ENCODE measurements at places on chromosomes 7 and 10.

GRCh38 chr7:95330204-95330960 is 6.0 kb upstream of the PON1 start:
- no peak for DNase-seq

DNA sequence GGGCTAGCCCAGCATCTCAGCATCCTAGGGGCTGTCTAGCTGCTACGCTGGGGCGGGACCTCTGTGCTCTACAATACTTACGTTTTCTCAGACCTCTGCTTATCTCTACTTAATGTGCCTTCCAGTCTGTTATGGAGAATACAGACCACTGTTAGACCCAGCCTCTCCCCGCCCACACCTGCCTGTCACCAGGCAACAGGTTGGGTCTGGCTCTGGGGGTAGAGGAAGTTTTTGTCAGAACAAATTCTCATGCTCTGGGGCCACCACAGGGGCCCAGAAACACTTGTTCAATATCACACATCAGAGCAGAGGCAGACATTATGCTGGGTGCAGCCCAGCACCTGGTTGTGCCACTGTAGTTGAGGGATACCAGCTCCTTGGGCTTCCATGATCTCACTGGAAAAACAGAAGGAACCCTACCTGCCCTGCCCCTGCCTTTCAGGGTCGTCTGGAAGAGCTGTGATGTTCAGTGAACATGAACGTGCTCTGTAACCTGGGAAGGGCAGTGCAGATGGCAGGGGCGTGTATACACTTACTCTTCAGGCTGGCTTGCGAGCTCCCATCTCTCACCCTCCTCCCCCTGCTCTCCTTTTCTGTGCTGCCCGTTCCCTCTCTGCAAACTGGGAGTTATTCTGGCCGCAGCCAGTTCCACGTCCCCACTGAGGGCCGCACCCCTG is 135.2 kb upstream of the PODXL start:
- DNase-seq: no peak

DNA sequence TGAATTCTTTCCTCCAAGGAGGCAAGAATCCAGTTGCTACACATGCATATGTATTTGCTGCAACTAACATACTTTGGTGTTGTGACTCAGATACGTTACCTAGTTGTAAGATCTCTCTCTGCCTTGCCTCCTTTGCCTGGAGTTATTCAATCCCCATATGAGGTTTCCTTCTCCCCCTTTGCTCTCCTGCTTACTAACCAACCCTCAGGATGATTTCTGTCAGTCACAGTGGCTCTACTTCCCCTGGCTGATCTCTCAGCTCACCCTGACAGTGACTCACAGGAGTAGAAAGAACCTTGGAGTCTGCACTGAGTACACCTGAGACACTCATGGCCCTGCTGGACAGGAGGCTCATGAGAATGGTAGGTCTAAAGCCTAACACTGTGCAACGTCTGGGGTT is 92.0 kb downstream of the TMEM106B start:
- DNase-seq: no peak

DNA sequence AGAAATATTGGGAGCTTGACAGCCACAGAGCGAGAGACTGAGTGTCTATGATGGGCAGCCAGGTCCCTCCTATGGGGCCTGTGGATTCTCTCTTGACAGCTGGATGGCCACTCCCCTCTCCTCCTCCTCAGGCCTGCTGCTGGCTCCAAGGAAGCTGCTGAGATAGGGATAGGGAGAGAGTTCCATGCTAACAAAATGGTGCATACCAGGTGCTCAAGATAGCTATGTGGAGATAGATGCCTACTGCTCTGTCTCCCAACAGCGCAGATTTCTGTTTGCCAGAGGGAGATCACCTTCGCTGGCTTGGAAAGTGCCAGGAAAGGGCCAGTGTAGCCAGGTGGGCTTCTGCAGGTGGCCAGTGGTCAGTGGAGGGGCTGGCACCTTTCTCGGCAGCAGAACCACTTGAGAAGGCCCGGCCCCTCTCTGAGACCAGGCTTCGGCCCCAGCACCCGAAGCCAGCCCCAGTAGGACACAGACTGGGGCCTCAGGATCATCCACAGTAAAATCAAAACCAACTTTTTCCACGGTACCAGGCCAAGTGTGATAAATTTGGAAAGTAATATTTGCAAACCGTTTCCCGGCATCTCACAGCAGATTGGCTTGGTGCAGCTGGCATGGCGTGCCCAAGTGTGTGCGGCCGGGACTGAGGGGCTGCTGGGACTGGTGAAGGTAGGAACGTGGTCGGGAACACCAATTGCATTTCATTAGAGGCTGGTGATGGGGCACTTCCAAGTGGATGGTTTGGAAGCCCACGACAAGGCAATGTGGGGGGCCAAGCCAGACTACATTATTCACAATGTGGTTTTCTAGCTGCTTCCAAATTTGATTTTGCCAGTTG is 139.6 kb downstream of the PTPN20 start:
- DNase-seq: no peak

DNA sequence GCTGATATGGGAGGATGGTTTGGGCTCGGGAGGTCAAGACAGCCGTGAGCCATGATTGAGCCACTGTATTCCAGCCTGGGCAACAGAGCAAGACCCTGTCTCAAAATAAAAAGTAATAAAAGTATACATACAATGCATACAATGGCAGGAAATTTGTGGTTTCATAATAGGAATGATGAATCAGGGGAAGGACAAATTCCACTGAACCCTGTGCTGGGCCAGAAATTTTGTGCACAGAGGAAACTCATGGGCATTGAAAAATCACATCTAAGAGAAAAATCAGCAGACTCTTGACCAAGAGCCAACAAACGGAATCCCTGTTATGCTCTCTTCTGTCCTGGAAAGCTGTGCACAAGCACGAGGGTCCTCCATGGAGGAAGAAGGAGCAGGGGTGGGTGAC is 35.1 kb downstream of the SEM1 start:
- DNase-seq: no peak

GRCh38 chr7:73387221-73387828 is 46.3 kb upstream of the FZD9 start:
- no peak for DNase-seq

DNA sequence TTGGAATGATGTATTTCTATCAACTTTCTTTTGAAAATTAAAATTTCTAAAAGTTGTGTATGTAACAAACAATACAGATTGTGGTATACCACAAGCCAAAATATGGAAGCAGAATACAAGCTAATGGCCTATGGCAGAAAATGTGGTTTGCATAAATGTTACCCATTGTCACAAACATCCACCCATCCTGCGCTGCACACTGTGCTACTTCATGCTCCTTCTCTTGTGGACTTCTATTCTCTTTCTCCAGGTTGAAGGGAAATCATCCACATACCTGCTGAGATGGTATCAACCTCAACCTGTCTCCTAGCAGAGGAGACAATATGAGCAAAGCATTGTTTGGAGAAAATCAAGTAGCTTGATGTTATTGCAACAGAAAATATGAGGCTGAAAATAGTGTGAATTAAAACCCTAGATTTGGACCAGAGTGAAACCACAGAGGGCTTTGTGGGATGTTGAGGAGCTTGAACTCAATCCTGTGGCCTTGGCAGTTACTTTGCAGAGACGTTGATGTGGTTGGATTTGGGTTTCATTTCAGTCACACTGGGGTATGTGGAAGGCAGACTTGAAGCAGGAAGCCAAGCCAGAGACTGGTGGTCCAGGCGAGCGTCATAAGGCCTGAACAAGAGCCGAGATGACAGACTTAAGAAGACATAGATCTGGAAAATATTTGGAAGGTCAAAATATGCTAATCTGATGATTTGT is 63.8 kb downstream of the ICA1 start:
- peak; percentile 19 for DNase-seq

GRCh38 chr10:72311667-72312066 is 37.9 kb downstream of the DDIT4 start:
- no peak for DNase-seq

GRCh38 chr10:78857193-78857592 is 211.6 kb upstream of the ZMIZ1 start:
- DNase-seq: no peak

DNA sequence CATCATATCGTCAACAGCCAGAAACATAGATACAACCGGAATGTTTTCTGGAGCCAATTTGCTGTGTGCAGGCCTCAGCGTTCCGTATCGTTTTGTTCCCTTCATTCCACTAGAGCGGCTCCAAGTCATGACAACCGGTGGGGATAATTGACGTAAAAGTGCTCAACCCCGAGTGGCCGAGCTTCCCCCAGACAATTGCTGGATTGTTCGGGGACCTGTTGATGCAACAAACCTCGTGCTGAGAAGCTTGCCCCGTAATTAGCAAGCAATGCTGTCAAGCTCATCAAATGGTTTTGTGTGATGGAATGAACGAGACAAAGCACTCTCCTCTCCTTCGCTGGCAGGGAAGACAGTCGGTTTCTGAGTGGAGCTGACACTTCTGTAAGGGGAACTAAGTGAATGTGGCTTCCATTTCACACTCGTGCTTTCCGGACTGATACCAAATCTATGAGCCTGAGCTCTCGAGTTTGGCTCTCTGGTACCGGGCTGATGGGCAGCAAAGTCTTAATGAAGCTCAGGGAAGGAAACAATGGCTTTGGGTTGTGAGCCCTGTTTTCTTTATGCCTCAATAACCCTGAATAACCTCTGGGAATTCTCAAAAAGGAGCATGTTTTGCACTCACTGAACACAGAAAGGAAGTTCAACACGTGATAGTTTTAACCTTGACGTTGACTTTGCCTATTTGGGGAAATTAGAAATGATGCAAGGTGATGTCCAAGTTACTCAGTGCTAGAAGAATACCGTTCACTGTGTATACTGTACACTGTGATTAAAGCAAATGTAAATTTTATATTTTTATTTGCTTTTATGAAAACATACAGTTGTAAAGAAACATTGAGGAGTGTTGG is 220.5 kb downstream of the BAMBI start:
- no peak for DNase-seq

DNA sequence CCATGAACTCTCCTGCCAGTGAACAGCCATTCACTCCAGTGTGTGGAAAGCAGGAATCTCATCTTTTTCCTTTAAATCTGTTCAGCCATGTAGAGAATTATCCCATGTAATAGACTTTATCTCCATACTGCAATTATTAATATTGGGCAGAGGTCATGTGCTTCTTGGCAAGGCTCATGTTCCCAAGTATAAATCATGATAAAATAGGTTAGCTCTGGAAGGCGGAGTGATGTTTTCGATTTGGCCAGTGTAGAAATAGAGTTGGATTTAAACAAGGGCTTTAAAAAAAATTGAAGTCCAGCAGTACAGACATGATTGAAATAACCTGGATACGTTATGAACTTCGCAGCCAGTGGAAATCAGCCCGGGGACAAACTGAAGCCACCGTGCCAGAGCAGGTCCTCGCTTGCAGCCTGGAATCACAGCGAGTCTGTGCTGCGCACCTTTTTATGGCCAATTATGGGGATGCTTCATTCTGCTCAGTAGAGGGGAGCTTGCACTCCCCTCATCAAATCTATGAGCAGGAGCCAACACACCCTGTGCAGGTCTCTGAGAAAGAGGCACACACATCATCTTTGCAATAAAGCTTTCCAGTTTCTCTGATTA is 654.0 kb upstream of the MKI67 start:
- DNase-seq: no peak

GRCh38 chr7:36119005-36119706 is 33.9 kb upstream of the EEPD1 start:
- peak; percentile 74 for DNase-seq

DNA sequence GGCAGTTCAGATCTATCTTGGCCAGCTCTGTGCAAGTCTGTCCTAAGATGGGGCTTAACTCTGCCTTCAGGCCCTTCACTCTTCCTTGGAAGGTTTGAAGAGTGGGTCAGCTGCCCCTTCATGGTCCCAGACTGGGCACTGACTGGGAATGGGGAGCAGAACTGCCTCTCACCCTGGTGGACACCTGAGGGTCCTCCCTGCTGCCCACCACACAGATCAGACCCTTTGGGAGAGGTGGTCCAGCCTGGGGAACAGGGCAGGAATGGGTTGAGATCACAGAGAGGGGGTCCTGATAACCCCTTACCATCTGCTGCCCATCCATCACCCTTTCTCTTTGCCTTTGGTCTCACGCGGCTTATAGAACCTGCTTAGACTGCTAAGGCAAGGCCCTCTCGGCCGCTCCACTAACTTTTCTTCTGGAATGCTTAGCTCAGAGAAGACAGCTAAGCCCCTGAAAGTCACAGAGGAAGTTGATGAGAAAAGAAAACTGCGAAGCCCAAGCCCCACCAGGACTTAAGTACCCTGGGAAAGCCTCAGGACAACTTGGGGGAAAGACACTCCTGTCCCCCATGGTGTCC is 402 bp upstream of the CDHR1 start:
- no peak for DNase-seq

GRCh38 chr10:119246862-119247549 is 39.6 kb downstream of the GRK5 start:
- no peak for DNase-seq

- no peak for DNase-seq
Observed at GRCh38 chr7:94350734-94351133, 44.0 kb upstream of the COL1A2 start.

DNA sequence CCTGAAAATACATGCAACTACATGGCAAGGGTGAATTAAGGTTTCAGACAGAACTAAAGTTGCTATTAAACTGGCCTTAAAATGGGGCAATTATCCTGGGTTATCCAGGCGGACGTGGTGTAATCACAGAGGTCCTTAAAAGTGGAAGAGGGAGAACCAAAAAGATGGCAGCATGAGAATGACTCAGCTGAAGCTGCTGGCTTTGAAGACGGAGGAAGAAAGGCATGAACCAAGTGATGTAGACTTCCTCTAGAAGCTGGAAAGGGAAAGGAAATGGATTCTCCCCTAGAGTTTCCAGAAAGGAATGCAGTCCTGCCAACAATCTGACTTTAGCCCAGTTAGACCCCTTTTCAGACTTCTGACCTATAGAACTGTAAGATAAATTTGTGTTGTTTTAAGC is 27.0 kb upstream of the UBN2 start:
- DNase-seq: no peak

DNA sequence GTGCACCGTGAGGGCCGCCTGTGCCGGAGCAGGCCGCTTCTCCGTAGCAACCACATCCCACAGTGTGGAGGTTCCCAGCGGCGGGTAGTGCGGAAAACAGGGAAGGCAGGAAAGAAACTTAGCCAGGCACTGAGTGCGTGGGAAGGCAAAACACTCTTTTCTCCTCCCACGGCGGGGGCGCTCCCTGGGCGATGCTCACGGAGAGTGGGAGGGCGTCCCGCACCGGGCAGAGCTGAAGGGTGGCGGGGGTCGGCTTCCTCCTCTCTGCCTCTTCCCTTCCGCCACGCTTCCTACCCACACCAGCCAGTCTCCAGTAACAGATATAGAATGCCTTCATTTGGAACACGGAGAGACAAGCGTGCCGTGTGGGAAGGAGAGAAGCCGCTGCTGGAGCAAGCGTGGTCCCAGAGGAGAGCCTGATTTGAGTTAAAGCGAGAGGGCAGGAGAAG is 252.5 kb downstream of the PAXIP1 start:
- no peak for DNase-seq

- peak; percentile 65 for DNase-seq
Observed at GRCh38 chr10:112361951-112362751, 11.8 kb upstream of the ACSL5 start.

All from mucosa of descending colon (tissue), 3 donors.